ENCODE measurements at places on chromosomes 1 and 21.

GRCh38 chr1:64499966-64500365 is 30.0 kb downstream of the CACHD1 start:
- DNase-seq: no peak

- no peak for DNase-seq
Observed at GRCh38 chr1:173545688-173546087, 57.2 kb downstream of the SLC9C2 start.

DNA sequence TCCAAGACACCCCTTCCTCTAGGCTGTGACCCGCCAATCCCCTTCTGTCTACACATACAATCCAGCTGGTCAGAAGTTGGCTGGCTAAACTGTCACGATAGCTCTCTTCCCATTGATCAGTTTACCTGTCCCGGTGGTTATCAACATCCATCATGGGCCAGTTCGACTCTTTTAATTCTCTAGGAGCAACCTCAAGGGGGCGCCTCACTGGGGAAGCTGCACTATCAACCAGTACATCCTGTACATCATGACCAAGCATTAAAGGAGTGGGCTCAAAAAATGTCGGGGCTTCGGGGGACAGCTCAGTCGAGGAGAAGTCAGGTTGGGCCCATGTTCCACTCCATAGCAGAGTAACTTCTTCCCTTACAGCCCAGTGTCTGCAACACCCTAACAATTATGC is 53.2 kb upstream of the B3GALNT2 start:
- no peak for DNase-seq

DNA sequence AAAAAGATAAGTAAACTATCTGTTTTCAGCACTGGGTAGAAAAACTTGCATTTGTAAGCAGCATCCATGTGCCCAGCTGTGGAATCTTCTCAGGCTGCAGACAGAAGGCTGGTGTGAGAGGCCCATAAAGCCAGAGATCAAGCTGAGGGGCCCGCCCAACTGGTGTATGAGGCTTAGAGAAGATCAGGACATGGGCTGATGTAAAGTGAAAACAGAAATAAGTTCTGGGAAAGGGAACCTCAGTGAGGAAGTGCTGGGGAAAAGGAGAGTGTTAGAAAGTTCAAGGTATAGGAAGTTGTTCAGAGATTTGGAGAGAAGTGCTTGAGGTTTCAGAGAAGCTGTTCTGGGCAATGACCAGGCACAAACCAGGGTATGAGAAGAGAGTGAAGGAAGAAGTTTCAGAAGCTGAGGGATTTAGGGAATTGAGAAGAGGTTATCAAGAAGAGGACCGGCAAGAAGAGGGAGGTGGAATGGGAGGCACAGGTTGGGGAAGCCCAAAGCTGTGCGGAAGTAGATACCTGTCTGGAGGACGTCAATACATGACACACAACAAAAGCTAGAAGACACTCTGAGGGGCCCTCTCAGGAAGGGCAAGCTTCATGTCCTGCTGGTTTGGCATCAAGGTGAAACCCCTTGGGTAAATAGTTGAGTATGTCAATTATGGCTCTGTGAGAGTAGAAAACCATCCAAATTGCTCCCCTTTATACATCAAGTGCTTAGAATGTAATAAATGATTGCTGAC is 2.7 kb upstream of the CD5L start:
- no peak for DNase-seq

- DNase-seq: no peak
Observed at GRCh38 chr1:40798366-40799281, 15.0 kb downstream of the KCNQ4 start.

GRCh38 chr1:77927414-77927813 is 39.0 kb downstream of the NEXN start:
- DNase-seq: no peak

- DNase-seq: no peak
Observed at GRCh38 chr1:56194701-56195300, 384.6 kb downstream of the PLPP3 start.

- no peak for DNase-seq
Observed at GRCh38 chr1:184541537-184542152, 154.8 kb downstream of the C1orf21 start.

DNA sequence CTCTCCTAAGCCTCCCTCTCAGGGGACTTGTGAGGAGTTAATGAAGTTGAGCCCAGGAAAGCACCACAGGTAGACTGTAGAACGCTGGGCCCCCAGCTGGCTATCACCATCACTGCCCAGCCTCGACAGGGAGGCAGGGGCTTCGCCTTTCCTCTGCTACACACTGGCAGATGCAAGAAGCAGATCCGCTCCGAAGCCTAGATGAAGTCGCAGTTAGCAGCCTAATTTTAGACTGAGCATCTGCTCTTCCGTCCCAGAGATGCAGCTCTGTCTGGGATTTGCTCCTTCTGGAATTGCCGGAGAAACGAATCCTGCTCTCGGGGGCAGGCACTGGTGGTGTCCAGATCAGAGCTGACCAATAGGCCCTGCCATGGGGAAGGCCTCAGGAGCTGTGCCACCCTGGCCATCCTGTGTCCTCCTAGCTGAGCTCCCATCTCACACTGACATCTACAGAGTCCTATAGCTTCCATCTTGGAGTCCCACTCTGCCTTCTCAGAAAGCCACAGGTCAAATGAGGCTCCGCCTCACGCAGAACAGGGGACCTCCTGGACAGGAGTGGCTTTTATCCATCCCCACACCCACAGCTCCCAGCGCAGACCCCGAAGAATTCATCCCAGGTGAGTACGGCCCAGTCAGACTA is 186.8 kb upstream of the EDN2 start:
- no peak for DNase-seq

DNA sequence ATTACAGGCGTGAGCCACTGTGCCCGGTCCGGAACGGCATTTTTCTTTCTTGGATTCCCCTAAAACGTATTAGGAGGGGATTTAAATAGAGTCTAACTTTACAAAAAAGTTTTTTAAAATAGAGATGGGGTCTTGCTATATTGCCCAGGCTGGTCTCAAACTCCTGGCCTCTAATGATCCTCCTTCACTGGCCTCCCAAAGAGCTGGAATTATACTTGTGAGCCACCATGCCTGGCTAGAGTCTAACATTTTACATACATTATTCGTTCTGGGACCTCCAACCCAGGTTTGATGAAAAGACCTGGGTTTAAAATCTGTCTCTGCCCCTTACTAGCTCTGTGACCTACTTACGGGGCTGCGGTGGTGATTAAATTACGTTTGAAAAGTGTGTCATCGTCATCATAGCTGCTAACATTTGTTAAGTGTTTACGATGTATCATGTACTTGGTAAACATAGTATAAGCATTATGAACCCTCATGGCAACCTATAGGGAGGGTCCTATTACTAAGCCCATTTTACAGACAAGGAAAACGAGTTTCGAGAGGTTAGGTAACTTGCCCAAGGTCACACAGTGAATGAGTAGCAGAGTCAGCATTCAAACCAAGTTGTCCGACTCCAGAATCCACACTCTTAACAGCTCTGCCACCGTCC is 24.5 kb downstream of the PLEKHM2 start:
- DNase-seq: no peak

DNA sequence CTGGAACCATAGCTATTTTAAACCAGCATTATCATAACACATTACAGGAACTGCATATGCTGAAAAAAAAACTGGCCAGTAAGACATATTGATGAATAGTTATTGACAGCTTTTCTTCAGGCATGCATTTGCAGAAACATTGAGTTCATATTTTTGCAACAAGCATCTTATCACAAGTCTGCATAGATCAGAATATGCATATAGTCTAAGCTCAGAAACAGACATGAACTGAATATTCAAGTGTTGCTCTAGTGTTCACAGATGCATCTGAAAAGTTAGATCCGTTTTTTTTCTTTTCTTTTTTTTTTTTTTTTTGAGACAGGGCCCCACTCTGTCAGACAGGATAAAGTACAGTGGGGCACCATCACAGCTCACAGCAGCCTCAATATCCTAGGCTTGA is 22.8 kb downstream of the PRMT6 start:
- DNase-seq: no peak

GRCh38 chr1:6414443-6414844 is 5.3 kb downstream of the HES2 start:
- DNase-seq: peak; percentile 51

GRCh38 chr1:47875036-47875435 is 122.1 kb downstream of the TRABD2B start:
- DNase-seq: no peak

GRCh38 chr1:60998786-60999185 is 83.6 kb upstream of the NFIA start:
- no peak for DNase-seq

DNA sequence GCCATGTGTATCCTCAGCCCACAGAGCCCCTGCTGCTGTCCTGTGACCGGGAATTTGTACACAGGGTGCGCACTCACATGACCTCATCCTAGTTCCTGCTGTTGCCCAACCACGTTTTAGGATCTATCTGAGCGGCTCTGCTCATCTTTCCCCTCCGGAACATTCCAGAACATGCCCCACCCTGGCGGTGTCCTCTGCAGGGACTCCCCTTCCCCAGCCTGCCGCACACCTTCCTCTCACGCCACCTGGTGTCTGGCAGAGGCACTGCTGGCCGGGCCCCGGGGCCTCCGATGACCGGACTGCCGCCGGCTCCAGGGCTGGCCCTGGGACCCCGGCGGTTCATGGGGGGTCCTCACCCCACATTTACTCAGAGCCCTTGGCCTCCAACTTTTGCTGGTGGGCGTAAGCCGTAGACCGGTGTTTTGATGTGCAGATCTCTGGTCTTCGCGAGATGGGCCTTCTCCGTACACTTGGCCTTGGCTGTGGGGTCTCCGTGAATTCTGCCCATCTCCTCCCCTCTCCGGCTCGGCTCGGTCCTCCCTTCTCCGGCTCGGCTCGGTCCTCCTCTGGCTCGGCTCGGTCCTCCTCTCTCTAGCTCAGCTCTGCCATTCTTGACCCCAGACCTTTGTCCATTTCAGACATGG is 29.5 kb downstream of the ARHGEF16 start:
- peak; percentile 22 for DNase-seq

- DNase-seq: peak; percentile 62
Observed at GRCh38 chr21:17250778-17251241, 262.0 kb upstream of the CXADR start.

DNA sequence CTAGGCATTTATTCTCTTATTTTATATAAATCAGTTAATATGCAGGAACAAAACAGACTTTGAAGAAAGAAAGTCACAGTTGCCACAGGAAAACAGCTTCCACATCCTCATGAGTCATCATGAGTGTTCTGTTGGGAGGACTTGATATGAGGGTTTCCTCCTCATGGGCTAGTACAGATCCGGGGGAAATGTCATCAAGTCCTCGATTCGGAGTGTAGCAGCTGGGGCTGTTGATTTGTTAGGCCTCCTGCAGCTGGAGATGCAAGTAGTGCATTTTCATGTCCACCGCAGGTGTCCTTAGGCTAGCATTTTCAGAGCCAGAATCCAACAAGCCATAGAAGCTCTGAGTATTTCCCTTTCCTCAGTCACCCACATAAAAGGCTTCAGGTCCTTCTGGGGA is 36.7 kb downstream of the ADAM30 start:
- DNase-seq: no peak

GRCh38 chr1:6975331-6976043 is 190.2 kb downstream of the CAMTA1 start:
- no peak for DNase-seq

DNA sequence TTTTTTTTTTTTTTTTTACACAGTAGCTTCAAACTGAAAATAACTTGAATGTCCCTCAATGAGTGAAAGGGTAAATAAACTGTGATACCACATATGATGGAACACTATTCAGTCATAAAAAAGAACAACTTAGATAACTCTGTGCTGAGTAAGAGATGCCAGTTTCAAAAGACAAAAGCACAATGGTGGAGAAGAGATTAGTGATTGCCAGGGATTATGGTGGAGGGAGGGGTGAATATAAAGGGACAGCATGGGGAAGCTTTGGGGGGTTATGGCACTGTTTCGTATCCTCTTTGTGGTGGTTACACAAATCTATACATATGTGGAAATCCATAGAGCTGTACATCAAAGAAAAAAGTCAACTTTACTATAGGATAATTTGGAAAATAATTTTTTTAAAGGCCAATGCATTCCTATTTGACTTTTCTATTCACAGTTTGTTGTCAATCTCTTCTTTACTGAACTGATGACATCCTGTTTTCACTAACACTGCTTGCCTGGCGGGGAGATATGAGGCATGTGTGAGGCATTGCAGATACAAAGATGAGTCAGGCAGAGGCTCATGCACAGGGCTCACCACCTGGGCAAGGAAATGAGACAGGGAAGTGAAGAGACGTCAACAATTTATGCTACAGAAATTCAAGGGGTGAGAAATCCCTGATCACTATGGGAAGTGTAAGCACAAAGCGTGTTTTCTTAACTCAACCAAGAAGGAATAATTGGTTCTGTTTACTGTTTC is 302.7 kb downstream of the DUSP10 start:
- no peak for DNase-seq

DNA sequence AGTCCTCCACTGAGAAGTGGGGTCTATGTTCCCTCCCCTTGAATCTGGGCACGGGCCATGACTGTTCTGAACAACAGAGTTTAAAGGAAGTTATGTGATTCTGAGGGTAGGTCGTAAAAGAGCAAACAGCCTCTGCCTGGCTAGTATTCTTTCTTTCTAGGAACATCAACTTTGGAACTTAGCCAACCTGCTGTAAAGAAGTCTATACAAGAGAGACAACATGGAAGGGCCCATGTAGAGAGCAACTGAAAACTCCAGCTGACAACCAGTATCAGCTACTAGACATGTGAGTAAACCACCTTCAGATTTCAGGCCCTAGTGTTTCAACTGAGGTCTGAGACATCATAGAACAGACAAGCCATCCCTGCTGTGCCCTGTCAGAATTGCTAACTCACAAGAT is 7.5 kb downstream of the SELENOF start:
- DNase-seq: no peak

DNA sequence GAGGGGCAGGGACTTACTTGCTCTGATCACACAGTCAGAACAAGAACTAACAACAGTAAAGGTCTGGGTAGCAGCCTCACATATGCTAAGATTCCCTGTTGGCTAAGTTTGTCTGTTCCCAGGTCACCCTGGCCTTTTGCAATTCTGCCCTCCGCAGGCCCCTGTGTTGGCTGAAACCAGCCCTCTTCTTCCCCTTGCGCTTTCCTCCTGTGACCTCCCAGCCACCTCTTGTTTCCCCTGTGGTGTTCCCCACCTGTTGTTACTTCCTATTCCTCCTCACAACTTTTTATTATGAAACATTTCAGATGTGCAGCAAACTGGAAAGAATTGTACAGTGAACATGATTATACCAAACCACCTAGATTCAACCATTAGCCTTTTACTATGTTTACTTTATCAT is 23.4 kb downstream of the MAPKAPK2 start:
- DNase-seq: no peak

GRCh38 chr1:51515982-51516648 is 3.0 kb downstream of the EPS15 start:
- no peak for DNase-seq

- no peak for DNase-seq
Observed at GRCh38 chr1:58939146-58939545, 155.3 kb upstream of the JUN start.

Measured in NCI-H1436 (cell line).